ENCODE measurements at places on chromosomes 11 and 22. TPM values are rescaled to one million over a fixed set of nuclear protein-coding genes. Genes with fewer than 3 reads are reported as not detected.
A peak's percentile ranks its signal among the peaks of the same experiment; 100 is the strongest.

DNA sequence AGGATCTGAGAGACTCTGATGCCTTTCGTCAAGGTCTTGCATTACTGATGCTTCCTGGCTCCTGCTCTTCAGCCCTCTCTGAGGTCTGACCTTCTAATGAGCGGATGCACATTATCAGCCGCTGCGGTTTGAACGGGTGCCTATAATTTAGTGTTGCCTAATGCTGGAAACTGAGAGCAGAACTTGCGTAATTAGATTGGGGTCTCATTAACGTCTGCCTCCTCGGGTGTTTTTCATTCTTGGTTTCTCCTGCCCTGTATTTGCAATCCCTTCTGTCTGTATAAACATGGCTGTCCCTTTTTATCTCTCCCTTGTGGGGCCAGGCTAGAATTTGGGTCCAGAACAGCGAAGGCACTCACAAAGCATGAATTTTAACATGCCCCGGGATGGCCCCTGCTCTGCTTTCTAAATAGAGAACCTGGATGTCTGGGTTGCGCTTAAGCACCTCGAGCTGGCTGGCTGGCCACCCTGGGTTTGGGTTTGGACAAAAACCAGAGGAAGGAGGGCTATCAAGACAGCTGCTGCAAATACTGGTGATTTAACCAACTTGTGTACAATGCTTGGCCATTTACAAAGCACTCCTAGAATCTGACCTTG is 118.6 kb downstream of the TIMP3 start:
- DNase-seq, result peak; percentile 71

- peak; percentile 23 for DNase-seq
These were observed 680.9 kb upstream of the ANO5 start for GRCh38 chr11:21511835-21512440.

GRCh38 chr11:3665336-3666022 is 5.7 kb downstream of the CHRNA10 start:
- no peak for DNase-seq

The ADAMTS8 gene
- 1.2 TPM for total RNA-seq

The P2RY2 gene
- total RNA-seq, result 90.9 TPM

GRCh38 chr22:36818010-36818642 is 1.3 kb upstream of the PVALB start:
- DNase-seq, result no peak

The TSSK2 gene
- not detected for total RNA-seq

GRCh38 chr22:27192135-27192829 is 534.9 kb downstream of the MIAT start:
- no peak for DNase-seq

DNA sequence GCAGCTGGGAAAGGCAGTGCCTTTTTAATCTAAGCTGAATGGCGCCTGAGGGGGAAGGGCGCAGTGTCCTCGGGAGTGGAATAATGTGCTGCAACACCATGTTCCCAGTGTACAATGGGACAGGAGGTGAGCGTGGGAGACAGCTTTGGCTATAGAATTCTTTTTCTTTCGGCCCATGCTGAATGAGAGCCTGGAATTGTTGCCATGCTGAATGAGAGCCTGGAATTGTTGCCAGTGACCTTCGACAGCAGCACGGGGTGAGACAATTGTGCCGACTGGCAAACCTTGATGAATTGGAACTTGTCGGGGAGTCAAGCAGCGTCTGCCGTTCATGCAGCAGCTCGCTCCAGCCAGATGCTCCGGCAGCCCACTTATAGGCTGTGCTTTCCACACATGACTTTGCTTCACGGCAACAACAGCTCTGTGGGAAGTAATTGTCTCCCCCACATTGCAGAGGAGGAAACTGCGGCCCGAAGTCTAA is 141.4 kb upstream of the E2F8 start:
- no peak for DNase-seq

- no peak for DNase-seq
These were observed 216.2 kb downstream of the DSCAML1 start for GRCh38 chr11:117580866-117581265.

GRCh38 chr11:10233581-10233980 is 60.4 kb downstream of the SBF2 start:
- no peak for DNase-seq

DNA sequence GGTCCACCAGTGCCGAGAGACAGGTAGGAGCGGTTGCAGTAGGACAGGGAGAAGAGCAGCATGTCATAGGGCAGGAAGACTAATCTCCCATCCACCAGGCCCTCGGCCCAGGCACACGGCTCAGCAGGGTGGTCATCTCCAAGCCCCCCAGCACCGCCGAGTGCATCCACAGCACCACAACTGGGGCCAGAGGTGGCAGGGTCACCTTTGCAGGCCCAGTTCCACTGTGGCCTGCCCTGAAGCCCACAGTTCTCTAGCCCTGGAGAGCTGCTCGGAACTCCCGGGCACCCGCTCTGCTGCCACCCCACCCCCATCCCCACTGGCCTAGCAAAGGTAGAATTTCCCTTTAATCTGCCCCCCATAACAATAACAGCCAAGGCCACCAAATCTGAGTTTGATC is 49.1 kb upstream of the LRRC32 start:
- DNase-seq, result no peak

DNA sequence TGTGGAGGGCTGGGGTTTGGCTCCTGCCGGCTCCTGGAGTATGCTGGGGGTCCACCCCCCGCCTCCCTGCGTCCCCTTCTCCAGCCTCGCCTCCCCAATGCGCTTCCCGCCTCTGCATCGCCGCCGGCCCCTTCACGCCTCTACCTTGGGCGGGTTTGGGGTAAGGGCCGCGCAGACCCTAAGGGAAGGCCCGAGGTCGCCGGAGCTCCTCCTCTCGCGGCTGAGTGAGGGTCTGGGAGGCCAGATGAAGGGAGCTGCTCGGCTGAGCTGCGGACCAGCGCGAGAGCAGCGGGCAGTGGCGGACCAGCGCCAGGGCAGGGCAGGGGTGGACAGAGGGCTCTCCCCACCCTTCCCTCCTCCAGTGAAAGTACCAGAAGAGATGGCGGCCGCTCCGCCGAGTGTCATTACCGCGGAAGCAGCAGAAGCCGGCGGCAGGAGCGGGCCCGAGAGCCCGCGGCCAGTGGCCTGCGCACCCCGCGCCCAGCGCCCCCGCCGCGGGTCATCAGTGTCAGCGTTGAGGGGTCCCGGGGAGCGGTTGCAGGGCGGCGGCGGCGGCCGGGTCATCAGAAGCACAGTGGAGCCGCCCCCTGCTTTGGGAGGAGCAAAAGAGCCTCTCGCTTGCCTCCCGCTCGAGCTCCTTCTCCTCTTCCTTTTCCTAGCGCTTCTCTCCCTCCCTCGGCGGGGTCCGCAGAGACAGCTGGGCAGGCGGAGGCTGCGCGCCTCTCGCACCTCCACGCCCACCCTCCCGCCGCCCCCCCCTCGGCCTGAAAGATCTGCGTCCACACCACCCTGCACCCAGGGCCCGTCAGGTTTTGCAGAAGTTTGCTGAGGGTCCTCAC is 255.6 kb upstream of the CADM1 start:
- DNase-seq, result peak; percentile 27

The GGT5 gene
- 7.7 TPM for total RNA-seq

- DNase-seq, result no peak
These were observed 16.1 kb upstream of the PCF11 start for GRCh38 chr11:83140691-83141455.

The SDHD gene
- total RNA-seq, result 168 TPM

GRCh38 chr11:83693306-83693992 is 407.3 kb upstream of the CCDC90B start:
- no peak for DNase-seq

DNA sequence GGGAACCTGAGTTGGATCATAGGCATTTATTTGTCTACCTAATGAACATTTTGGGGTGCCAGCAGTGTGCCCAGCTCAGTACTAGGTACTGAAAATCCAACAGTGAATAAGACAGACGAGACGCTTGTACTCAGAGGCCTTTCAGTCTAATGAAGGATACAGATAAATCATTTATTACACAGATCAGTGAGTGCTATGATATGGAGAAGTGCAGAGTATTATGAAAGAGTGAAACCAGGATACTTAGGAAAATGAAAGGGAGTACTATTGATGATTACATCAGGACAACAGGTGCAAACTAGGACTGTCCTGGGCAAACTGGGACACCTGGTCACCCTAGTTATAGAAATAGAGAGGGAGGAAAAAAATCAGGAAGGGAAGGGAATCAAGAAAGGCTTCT is 207.5 kb upstream of the NCAM1 start:
- no peak for DNase-seq

The HTATIP2 gene
- total RNA-seq, result 48.6 TPM

DNA sequence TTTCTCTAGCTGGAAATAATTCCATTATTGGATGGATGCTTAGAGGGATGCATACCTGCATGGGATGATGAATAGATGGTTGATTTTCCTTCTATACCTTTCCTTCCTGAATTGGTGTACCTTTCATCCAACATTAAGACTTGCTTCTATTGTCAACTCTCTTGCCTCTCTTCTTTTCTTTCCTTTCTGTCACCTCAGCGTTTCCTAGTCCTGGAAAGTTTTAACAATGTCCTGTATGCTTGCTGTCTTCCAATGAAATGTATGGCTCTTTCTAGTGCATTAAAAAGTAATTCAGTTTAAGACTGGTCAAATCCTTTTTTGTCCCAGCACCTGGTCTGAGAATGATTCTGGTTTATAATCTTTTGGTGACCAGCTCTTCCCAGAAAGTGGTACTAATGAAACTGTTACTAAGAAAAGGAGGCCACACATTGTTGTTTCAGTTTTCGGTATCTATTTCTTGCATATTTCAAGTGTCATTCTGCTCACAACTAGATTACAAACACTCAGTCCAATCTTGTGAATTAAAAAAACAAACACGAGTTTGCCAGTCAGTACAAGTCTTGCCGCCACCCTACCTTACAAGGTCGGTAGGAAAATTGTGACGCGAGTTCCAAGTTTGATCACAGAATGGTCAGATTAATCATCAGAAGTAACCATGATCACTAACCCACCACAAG is 8.0 kb downstream of the POU2AF1 start:
- no peak for DNase-seq

The CSNK2A3 gene
- total RNA-seq, result 1.2 TPM

GRCh38 chr11:22331771-22332170 is 6.4 kb upstream of the SLC17A6 start:
- no peak for DNase-seq

GRCh38 chr11:46050003-46050461 is 71.2 kb downstream of the PHF21A start:
- peak; percentile 17 for DNase-seq

GRCh38 chr11:65862941-65863888 is 3.0 kb downstream of the MUS81 start:
- DNase-seq, result no peak

The MUC2 gene
- 0.44 TPM for total RNA-seq

GRCh38 chr11:44566952-44567875 is 1.8 kb downstream of the CD82 start:
- no peak for DNase-seq

The CEP126 gene
- 0.56 TPM for total RNA-seq

The MYEOV gene
- not detected for total RNA-seq

The HPX gene
- total RNA-seq, result 0.34 TPM

The P2RX6 gene
- total RNA-seq, result 47.7 TPM

DNA sequence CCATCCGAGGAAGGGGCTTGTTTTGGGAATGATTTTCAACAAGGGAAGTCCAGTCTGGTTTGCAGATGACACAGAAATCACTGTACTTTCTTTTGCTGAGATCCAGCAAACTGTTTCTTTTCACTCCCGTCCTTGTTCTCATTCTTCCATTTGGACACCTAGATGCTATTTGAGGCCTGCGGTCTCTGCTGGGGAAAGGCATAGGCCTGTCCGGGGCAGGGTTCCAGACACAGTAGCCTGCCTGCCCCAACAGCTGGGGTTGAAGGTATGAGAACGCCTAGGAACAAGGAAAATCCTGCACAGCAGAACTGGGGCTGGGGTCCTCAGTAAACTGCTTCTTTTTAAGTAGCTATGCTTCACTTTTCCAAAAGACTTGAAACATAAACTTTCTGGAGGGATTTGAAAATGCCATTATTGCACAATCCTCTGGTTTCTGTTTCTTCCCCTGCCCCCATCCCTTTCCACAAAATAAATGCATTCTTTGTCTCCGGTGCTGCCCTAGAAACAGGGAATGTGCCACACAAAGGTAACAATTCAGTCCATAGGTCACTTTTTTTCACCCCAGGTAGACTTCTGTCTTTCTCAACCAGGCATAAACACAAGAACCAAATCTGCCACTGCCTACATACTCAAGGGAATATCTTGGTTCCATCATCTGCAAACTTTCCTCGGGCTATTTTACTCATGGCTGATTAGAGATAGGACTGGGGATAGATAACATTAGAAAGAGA is 174.8 kb upstream of the MTMR2 start:
- DNase-seq, result no peak

- DNase-seq, result peak; percentile 31
These were observed 751 bp downstream of the FIBIN start for GRCh38 chr11:26994631-26995095.

The SUSD2 gene
- total RNA-seq, result 1.2 TPM

DNA sequence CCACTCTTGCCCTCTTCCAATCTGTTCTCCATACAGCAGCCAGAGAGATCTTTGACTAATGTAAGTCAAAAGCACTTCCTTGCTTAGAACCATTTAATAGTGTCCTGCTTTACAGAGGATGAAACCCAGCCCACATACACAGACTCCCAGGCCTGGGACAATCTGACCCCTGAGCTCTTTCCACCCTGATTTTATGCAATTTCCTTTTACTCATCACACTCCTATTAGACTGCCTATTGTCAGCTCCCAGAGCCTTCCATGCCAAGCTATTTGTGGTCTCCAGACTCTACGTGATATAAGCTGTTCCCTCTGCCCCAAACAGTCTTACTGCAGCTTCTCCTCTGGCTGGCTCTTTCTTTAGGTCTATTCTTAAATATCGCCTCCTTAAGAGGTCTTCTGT is 28.1 kb downstream of the ME3 start:
- DNase-seq, result no peak

The TEX12 gene
- not detected for total RNA-seq

The APOL3 gene
- total RNA-seq, result 24.1 TPM

The CNGA4 gene
- not detected for total RNA-seq

DNA sequence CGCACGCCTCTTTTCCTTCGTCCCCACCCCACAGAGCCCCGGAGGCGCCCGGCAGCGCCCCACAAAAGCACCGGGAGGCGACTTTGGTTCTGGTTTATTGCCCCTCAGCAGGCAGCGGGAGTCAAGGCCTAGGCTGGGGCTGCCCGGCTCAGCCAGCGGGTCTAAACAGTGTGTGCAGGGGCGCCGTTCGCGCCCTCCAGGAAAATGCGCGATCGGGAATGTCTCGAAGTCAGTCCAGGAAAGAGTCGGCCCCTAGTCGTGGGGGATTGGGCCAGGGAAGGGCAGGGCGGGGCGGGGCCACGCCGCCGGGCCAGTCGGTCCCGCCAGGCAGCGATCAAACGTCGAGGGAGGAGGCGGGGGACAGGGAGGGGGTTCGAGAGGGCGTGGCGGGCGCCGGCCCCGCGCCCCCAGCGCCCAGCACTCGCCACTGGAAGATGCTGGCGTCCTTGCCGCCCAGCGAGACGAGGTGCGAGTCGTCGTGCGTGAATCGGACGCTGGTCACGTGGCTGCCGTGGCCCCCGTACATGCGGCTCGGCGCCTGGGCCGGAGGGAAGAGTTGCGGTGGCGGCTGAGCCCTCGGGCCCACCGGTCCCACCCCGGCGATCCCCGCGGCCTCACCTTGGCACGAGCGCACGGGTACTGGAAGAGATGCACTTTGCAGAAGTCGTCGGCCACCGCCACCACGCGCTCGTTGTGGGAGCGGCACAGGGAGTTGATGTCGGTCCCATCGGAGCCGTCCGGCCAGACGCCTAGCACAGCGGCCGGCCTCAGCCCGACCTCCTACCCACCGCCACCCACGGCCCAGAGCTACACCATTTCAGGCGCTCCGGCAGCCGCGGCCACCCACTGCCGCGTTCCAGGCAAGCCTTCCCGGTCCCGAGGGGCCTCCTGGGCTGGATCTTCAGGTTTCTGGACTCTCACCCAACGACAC is 741 bp upstream of the MTA2 start:
- DNase-seq, result peak; percentile 64

- DNase-seq, result no peak
These were observed 40.1 kb downstream of the ZBTB16 start for GRCh38 chr11:114099392-114100178.

- DNase-seq, result no peak
These were observed 30.7 kb upstream of the RBX1 start for GRCh38 chr22:40920526-40920925.
